Eye (tissue), 1 donor: ENCODE measurements at places on chromosomes 7 and 10.
A peak's percentile ranks its signal among the peaks of the same experiment; 100 is the strongest.

- peak; percentile 8 for DNase-seq
Measured at GRCh38 chr7:106723398-106723797, 62.4 kb upstream of the CCDC71L start.

GRCh38 chr7:68865351-68866199 is 732.7 kb upstream of the AUTS2 start:
- DNase-seq: no peak

DNA sequence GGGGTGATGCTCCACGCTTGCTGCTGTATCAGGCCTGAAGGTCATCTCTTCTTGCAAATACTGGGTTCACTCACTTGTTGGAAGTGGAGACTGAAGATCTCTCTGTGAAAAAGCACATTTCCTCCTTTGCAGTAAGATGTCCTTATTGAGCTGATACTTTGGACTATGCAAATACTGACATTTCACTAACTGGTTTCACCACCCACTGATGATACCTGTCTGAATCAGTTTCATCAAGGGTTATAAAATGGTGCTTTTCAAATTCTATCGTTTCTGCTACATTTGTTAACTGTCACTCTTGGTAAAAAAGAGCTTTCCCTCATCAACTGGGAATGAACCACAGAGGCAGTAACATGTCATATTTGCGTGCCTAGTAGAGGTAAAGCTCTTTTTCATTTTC is 35.5 kb downstream of the RAB19 start:
- no peak for DNase-seq

- no peak for DNase-seq
Measured at GRCh38 chr10:128567551-128567950, 441.3 kb upstream of the MKI67 start.
